Upper lobe of left lung (tissue), 6 donors: ENCODE measurements at places on chromosomes 7 and 10. TPM values are rescaled to one million over a fixed set of nuclear protein-coding genes. Genes with fewer than 3 reads are reported as not detected.

DNA sequence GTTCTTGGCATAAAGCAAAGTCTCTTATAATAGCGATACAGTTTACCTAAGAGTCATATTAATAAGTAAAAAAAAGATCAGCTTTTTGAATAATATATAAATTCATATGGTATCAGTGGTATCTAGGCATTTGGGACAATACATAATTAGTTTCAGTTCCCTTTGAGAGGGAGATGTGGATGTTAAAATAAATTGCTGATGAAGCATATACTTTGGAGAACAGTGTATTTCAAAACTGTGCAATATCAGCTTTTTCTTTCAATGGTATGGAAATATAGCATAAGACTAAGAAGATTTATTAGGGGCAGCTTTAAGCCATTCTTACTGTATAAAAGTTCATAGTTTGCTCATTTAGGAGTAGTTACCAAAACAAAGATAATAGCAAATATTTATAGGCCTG lies 35.5 kb downstream of the MDFIC start:
- H3K27me3 ChIP-seq, result no peaks in the 10 kb centered on the region
- no peaks in the 10 kb centered on the region for H3K36me3 ChIP-seq
- DNase-seq, result no peak
- H3K27ac ChIP-seq, result no peak overlapping the region
- H3K4me3 ChIP-seq, result no peak overlapping the region

GRCh38 chr10:132665946-132666704 lies 119.8 kb downstream of the NKX6-2 start:
- DNase-seq, result no peak
- H3K4me3 ChIP-seq, result no peak overlapping the region
- H3K4me1 ChIP-seq, result peaks cover 29% of the 10 kb centered on the region
- no peak overlapping the region for H3K27ac ChIP-seq

DNA sequence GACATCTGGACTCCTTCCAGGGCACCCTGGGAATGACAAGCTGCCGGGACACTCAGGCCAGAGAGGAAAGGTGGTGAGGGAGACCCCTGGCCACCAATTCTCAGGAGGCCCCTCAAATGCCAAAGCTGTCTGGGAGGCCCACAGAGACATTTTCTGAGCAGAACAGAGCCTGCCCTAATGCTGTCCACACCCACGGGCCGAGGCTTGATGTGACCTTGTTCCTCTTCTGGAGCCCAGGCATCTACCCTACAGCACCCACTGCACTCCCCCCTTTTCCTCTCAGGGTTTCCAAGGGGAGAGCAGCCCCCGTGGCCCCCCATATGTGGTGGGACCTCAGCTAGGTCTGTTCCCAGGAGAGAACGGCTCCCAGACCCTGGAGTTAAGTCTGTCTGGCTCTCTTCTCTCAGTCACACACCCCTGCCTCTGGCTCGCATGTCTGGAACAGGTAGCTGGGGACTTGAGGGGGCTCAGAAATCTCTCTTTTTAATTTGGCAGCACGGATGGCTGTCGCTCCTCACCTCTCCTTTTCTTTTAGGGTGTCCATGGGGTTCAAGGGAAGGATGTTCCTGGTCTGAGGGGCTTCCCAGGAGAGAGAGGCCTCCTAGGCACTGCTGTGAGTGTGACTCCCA lies 16.8 kb upstream of the VOPP1 start:
- H3K36me3 ChIP-seq, result no peaks in the 10 kb centered on the region
- no peak overlapping the region for H3K27ac ChIP-seq
- H3K4me3 ChIP-seq, result no peak overlapping the region
- H3K27me3 ChIP-seq, result no peaks in the 10 kb centered on the region

- no peaks in the 10 kb centered on the region for H3K4me1 ChIP-seq
- peaks cover 4% of the 10 kb centered on the region for H3K36me3 ChIP-seq
- no peak overlapping the region for H3K4me3 ChIP-seq
- no peaks in the 10 kb centered on the region for H3K27me3 ChIP-seq
- no peak overlapping the region for H3K27ac ChIP-seq
- no peak for DNase-seq
Observed at GRCh38 chr7:96122746-96123145, 199.2 kb downstream of the SLC25A13 start.

ARHGEF35 gene
- 8.4 TPM for total RNA-seq

DNA sequence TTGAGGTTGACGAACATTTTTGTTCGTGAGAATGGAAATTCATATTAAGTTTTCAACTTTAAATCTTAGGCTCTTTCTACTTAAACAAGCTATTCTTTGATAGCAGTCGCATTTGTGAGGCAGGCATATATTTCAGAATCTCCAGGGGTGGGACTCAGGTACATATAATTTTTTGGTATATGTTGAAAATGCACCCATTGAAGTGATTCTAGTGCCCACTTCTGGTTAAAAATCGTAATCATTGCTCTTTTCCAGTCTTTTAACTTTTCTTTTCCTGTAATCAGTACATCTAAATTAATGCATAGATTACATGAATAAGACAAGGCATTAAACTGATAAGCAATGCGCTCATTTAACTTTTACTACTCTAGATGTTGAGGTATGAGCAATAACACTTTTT lies 67.8 kb downstream of the ZNRF2 start:
- DNase-seq, result no peak
- no peaks in the 10 kb centered on the region for H3K27me3 ChIP-seq
- no peak overlapping the region for H3K4me3 ChIP-seq
- no peak overlapping the region for H3K27ac ChIP-seq
- peaks cover 22% of the 10 kb centered on the region for H3K4me1 ChIP-seq
- H3K36me3 ChIP-seq, result no peaks in the 10 kb centered on the region

AGBL3 gene
- total RNA-seq, result 1.6 TPM
